NCI-H526 (cell line): ENCODE measurements at places on chromosomes 4 and X.

GRCh38 chrX:15873566-15873965 is 19.0 kb upstream of the AP1S2 start:
- DNase-seq, result no peak

DNA sequence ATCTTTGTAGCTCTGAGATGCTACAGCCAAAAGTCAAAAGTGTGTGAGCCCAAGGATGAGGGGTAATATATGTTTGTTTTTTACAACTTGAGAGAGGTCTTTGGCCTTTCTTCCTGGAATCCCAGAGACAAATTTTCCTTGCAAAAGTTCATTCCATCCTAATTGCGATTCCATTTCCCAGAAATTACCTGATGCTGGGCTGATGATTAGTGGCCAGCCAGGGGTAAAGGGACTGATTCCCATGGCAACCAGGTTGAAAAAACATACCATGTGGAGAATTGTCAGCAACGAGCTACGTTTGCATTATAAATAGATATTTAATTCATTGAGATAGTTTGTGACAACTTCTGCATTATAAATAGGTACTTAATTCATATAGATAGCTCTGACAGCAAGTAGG is 17.8 kb downstream of the IGSF1 start:
- DNase-seq, result no peak

GRCh38 chrX:150772150-150772970 is 79.2 kb downstream of the MTMR1 start:
- DNase-seq, result peak; percentile 77

- DNase-seq, result no peak
These were observed 60.8 kb upstream of the ESX1 start for GRCh38 chrX:104315555-104315954.

DNA sequence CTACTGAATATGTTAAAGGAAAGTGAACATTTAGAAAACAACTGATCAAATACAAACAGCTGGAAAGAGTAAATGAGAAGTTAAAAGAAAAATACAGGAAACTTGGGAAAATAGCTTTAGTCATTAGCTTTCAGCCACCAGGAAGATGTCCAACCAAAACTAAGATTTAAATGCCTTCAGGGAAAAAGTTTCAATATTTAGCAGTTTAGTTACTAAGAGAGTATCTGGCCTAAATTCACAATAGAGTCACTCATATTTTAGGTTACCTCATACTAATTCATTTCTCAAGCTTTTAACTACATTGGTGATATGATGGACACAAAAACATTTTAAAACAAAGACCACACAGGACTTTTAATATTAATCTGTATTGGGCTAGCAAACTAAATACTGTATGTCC is 13.1 kb upstream of the KLHL13 start:
- DNase-seq, result no peak

- no peak for DNase-seq
These were observed 61.3 kb upstream of the MAGEB10 start for GRCh38 chrX:27746516-27746915.
